ENCODE measurements at places on chromosomes 2 and 18. TPM values are rescaled to one million over a fixed set of nuclear protein-coding genes. Genes with fewer than 3 reads are reported as not detected.

DNA sequence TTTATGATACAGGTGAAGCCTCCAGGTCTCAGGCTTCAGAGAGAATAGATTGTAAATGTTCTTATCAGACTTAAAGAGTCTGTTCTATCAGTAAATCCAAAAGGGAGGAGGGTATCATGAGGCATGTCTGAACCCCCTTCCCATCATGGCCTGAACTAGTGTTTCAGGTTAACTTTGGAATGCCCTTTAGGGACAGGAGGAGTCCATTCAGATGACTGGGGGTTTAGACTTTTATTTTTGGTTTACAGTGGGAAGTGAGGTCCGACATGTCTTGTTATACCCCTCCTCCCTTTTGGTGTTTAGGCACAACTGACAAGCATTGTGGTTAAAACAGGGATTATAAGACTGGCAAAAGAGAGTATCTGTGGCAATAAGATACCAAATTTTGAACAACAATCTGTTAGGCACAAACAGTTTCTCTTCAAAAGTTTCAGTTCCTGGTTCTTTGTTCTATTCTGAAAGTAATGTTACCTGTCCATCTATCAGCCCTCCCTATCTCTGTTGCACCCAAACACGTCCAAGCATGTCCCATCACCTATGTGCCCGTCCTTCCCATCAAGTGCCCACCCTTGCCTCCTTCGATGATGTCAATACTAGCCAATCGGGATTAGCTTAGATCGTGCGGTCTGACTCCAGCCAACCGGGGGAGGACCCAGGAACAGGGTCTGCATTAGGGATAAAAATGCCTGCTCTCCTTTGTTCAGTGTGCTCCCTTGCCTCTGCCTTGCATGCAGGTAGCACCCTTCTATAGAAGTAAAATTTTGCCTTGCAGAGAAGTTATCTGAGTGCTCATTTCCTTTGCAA is 16.4 kb downstream of the TCF23 start:
- DNase-seq: no peak

GRCh38 chr2:69305712-69306392 is 81.2 kb downstream of the GFPT1 start:
- no peak for DNase-seq

- DNase-seq: no peak
Observed at GRCh38 chr18:40148960-40149359, 1806.1 kb upstream of the PIK3C3 start.

CNRIP1 gene
- polyA plus RNA-seq: 61.6 TPM
